Central memory CD4-positive, alpha-beta T cell (primary cell): ENCODE measurements at places on chromosomes 5 and 9.
A peak's percentile ranks its signal among the peaks of the same experiment; 100 is the strongest.

DNA sequence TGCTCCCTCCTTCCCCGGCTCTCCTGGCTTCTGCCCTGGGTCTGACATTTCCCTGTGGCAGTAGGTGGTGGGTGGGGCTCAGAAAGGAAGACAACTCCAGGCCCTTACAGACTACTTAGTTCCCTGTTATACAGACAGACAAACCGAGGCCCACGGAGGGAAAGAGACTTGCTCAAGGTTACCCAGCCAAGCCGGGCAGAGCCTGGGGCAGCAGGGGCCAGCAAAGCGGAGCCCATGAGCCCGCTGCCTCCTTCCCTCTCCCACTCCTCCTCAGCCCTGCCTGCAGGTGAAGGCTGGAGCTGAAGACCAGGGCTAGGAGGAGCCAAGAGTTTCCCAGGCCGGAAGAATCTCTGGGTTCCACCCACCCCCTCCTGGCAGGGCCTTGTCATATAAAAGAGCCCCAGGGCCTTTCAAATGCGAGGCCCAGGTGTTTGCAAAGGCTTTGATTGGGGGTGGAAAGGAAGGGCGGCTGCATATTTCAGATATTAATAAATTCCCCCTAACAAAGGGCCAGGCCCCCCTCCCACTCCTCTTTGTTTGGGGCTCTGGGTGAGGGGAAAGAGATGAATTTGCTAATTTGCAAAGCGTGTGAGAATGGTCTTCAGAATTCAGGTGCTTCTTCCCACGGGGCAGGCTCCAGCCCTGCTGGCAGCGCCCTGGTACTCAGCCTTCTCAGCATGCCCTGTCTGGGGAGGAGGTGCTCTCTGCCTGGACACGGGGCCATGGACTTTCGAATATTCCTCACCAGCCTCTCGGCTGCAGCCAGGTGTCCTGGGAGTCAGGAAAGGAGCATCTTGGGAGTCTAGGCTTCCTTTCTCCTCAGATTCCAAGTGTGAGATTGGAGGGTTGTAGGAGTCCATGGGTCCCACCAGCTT lies 21.5 kb downstream of the SLC6A7 start:
- DNase-seq: no peak

DNA sequence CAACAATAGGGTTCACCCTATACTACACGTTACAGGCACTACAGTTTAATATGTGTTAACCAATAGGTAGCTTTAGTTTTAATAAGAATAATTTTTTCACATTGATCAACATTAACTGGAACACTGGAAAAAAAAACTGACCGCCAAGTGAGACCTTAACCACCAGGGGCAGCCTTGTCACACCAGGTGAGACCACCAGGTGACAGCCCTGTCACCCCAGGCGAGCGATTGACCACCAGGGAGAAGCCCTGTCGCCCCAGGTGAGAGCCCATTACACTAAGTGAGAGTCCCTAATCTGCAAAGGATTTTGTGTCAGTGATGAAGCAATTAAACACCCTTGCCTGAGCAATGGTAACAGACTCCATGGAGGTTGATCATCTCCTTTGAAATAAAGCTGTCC lies 75.4 kb upstream of the SYK start:
- no peak for DNase-seq

- DNase-seq: no peak
Observed at GRCh38 chr9:133667759-133668450, 31.7 kb downstream of the DBH start.

- DNase-seq: no peak
Observed at GRCh38 chr9:80410106-80410505, 838.3 kb downstream of the TLE4 start.

DNA sequence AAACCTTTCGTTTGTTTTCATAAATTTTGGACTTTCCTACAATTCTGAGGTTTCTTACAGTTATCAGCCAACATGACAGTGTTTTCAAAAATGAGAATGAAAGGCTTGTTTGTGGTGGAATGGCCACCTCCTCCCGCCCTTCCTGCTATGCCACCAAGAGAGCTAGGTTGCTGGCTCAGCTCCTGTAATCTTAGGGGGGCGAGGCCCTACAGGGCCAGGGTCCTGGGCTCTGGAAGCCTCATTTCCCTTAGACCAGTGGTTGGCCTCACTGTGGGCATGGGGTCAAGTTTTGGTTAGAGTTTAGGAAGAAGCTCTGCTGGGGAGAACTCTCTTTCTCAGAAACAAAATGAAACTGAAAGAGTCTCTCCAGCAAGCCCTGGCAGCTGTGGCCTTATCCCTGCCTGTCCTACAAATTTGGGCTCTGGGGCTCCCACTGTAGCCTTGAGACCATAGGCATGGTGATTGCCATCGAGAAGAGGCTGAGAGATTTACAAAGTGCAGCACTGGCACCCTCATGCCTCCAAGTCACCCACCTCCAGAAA lies 66.2 kb downstream of the IRX1 start:
- DNase-seq: no peak

GRCh38 chr5:73544429-73545402 lies 20.7 kb downstream of the ANKRA2 start:
- DNase-seq: no peak

- no peak for DNase-seq
Observed at GRCh38 chr5:107937651-107938355, 267.1 kb upstream of the EFNA5 start.

DNA sequence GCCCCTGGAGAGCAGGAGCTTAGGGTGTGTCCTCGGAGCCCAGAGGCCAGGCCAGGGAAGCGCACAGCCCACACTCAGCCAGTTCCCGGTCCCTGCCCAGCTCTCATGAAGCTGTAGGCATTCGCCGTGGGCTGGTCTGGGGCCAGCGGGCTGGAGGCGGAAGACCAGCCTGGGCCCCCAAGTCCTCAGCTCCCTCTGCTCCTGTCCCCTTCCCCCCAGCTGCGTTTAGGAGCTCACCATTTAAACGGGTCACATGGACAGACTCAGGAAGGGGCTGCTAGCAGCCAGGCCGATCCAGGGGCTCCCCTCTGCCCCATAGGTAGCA lies 17.4 kb downstream of the DNLZ start:
- DNase-seq: no peak

- no peak for DNase-seq
Observed at GRCh38 chr5:116378007-116378776, 196.4 kb downstream of the SEMA6A start.

GRCh38 chr5:39211773-39212172 lies 7.6 kb downstream of the FYB1 start:
- DNase-seq: peak; percentile 62

GRCh38 chr9:82130331-82131042 lies 141.9 kb downstream of the SPATA31D1 start:
- DNase-seq: no peak

DNA sequence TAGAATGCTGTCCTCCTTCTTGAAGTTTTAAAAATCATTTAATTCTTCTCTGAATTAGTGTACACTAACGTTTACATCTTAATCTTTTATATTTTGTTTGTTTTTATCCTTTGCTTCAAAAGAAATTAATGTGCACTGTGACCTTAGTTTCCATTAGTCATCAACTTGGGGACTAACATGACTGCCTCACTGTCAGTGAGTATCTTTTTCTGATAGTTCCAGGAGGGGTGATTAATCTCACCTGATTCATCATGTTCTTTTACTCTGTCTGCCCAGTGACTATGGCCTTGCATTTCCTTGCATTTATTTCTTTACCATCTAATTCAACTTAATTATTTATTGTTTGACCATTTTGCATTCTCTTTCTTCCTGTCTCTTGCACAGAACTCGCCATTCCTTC lies 33.4 kb upstream of the NR3C1 start:
- no peak for DNase-seq

GRCh38 chr5:57431759-57432158 lies 50.9 kb downstream of the ACTBL2 start:
- no peak for DNase-seq

GRCh38 chr5:132090107-132090506 lies 16.5 kb downstream of the CSF2 start:
- no peak for DNase-seq

DNA sequence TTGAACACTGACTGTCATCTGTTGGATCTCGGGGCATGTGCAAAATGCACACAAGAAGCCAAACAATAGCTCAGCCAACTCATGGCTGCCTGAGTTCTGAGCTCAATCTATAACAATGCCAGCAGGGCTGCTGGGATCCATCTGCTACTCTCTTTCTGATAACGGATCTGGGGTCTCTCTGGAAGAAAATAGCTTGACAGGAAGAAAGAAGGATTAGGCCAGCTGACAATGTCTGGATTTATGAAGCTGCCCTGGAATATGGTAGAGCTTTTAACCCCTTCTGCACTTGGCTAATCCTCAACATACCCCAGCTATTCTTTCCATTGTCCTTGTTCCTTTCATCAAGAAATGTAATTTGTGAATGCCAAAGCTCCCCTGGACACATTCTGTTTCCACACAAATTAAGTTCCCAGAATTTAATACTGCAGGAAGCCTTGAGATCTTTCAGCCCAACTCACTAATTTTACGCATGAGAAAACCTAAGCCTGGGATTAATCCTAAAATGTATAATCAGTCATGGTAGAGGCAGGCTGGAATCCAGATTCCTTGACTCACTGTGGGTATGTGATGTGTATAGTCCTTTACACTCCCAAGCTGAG lies 62.7 kb upstream of the PCA3 start:
- no peak for DNase-seq

DNA sequence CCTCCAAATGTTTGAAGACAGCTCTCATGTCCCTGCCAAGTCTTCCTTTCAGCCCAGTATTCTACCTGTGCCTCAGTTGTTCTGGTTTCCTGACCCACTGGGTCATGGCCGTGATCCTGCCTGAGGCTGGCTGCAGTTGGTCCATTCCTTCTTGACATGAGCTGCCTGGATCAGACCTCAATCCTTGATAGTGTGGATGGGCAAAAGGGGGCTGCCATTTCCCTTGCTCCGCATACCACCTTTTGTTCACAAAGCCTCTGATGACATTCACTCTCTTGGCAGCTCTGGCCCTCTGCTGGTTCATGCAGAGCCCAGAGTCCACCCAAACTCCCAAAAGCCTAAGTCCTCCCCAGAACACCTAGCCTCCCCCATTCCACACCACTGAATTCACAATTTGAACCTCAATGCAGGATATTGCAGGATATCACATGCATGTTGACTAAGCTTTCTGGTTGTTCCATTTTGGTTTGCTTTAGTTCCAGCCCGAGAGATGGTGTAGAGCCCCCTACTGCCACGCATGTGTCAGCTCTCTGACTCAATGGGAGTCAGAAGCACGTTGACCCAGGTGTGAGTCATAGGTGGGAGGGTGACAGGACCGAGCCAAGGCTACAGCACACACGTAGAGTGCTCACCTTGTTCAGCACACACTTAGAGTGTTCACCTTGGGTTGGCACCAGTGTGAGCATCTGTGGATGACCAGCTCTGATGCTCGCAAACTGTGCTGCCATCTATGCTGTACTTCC lies 137.2 kb downstream of the MTX3 start:
- no peak for DNase-seq

DNA sequence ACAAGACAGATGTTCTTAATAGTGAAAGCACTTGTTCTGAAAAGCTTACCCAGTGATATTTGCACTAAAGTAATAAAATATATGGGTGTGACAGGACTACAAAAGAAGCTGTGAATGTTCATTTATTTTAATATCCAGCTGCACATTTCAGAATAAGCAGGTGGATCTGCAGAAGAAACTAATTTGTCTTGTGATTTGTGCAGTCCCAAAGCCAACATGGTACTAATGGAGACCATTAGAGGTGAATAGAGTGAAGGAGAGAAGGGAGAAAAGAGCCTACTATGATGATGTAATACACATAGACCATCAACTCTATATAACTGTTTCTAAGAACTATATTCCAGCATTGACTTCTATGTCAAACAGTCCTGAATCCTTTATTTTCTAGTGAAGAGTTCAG lies 362.8 kb downstream of the ISL1 start:
- DNase-seq: no peak

GRCh38 chr9:131808291-131808690 lies 68.4 kb upstream of the RAPGEF1 start:
- DNase-seq: no peak

GRCh38 chr5:160555971-160556631 lies 134.4 kb downstream of the PTTG1 start:
- DNase-seq: no peak

GRCh38 chr9:110573305-110573704 lies 6.2 kb downstream of the SVEP1 start:
- no peak for DNase-seq

GRCh38 chr5:147558826-147559225 lies 49.0 kb upstream of the DPYSL3 start:
- no peak for DNase-seq

DNA sequence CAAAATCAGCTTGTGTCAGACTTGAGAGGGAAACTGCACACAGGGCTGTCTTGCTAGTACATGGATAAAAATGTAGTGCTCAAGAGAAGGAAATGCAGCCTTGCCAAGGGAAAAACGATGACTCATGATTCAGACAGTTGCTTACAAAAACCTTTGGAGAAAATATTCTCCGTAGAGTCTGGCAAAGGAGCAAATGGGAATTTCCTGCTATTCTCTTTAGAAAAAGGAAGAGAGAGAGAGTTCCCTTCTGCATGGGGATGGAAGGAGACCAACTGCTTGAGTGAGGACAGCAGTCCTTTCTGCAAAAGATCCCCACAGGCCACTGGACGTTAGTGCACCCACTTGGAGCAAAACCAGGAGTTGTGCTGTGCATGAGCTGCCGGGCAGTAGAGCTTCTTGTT lies 7.6 kb downstream of the IFNB1 start:
- no peak for DNase-seq

- no peak for DNase-seq
Observed at GRCh38 chr9:91382298-91382697, 20.6 kb upstream of the AUH start.

GRCh38 chr9:137148661-137149060 lies 9.7 kb downstream of the GRIN1 start:
- no peak for DNase-seq

DNA sequence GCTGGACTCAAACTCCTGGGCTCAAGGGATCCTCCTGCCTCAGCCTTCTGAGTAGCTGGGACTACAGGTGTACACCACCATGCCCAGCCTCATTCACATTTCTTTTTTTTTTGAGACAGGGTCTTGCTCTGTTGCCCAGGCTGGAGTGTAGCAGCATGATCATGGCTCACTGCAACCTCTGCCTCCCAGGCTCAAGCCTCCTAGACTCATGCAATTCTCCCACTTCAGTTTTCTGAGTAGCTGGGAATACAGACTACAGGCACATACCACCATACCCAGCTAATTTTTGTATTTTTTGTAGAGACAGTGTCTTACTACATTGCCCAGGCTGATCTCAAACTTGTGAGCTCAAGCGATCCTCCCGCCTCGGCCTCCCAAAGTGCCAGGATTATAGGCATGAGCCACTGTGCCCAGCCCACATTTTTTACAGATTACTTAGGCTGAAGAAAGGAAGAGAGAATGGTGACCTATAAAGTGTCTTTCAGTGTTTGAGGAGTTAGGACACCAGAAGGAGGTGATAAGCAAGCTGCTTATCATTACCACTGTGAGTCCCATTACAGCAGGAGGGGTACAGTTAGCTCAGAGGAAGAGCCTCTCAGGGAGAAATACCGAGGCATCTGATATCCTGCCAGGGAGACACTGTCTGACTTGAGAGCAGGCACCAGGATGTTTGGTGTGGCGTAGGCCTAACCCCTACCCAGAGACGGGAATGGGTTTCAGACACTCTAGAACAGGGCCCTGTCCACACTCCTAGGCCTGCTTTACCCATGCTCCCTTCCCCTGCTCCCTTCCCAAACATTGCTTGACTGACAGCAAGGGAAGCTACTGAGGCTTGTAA lies 9.7 kb downstream of the FAXDC2 start:
- no peak for DNase-seq
